ENCODE measurements at places on chromosomes 1 and 21. TPM values are rescaled to one million over a fixed set of nuclear protein-coding genes. Genes with fewer than 3 reads are reported as not detected.

- DNase-seq, result peak; percentile 12
Observed at GRCh38 chr1:197838836-197839235, 63.6 kb upstream of the DENND1B start.

DNA sequence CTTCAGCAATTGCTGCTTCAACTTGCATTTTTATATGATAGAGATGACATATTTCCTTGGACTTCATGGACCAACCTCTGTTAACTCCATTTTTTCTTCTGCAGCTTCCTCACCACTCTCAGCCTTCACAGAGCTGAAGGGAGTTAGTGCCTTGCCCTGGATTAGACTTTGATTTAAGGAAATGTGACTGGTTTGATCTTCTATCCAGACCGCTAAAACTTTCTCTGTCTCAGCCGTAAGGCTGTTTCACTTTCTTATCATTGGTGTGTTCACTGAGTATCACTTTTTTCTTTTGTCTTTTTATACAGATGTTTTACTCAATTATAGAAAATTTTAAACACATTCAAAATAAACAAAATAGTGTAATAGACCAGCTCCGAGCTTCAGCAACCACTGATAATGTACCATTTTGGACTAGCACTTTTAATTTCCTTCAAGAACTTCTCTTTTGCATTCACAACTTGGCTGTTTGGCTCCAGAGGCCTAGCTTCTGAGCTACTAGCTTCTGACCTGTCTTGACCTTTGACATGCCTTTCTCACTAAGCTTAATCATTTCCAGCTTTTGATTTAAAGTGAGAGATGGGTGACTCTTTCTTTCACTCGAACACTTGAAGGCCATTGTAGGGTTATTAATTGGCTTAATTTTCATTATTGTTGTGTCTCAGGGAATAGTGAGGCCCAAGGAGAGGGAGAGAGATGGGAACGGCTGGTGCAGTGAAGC is 9.3 kb downstream of the NEK7 start:
- DNase-seq, result no peak

GRCh38 chr1:101847626-101848025 is 149.1 kb downstream of the OLFM3 start:
- no peak for DNase-seq

DNA sequence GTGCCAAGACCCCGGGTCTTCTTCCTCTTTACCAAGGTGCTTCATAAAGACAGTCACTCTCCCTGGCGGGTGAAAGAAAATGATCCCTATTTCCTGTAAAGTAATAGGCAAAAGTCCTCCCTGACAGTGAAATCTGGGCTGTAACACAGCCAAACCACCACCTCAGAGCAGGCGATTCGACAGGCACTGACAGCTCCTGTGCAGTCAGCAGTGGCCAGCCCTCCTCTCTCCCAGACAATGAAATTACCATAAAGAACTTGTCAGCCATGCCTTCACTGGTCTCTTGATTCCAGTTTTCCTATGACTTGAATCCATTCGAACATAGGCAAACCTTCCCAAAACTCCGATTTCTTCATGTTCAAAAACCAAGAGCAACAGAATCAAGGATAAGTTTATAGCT is 492.2 kb upstream of the DAB1 start:
- no peak for DNase-seq

GRCh38 chr1:223077247-223077833 is 65.7 kb downstream of the TLR5 start:
- DNase-seq, result no peak

DNA sequence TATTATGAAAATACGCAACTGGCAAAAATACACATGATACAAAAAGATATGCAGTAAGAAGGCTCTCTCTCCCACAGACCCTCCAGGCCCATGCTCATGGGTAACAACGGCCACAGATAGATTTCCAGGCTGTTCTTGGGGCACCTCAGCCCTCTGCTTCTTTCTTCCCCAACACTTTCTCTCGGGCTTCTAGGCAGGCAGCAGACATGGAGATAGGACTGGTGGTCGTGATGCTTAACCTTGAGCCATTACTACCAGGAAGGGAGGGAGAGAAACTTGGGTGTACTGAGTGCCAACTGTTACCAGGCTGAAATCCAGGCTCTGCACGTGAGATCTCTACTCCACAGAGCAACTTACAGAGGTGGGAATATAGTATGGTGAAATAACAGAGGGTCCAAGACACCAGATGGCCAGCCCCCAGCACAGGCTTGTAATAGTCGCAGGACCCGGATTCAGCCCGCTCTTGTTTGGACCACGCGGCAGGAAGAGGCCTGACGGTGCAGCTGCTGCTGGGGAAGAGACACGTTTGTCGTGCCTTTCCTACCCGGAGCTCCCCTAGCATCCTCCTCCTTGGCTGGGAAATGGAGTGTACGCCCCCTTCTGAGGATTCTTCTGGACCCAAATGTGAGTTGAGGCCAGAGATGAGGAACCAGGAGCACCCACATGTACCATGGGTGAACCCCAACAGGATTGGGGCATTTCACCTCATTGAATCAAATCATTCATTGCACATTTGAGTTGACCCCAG is 441.1 kb upstream of the VAMP3 start:
- DNase-seq, result no peak

- no peak for DNase-seq
Observed at GRCh38 chr1:29455781-29456180, 219.5 kb downstream of the PTPRU start.

DNA sequence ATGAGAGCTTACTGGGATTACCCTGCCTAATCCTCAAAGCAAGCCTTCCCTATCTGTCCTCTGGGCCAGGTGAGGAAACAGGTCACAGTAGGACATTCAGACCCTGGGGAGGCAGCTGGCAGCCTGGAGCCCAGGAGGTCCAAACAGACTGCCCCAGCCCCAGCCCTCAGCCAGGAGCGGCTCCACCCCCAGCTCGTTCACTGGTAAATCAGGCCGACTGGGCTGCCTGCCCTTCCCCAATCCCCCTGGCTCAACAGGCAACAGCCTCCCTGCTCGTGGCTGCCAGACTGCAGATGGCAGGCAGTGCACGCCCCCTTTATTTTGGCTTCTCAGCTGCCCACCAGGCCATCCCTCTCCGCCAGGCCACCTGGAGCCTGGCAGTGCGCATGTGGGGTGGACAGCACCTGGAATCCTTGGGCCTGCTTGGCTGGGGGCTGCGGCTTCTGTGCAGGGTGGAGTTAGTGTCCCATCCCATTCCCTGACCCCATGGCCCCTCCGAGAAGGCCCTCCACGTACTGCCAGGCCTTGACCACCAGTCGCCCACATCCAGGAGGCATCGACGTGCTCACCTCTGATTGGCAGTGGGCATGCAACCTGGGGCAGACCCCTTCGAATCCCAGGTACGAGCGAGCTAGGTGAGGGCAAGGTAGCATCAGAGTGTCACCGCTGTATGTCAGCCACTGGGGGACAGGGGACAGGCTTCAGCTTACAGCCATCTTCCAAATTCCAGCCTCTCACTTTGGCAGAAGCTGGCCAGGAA is 11.2 kb upstream of the ZNF670 start:
- DNase-seq, result no peak

Gene WNT3A
- polyA plus RNA-seq, result not detected

Gene PLD5
- polyA plus RNA-seq, result not detected

Gene TRABD2B
- polyA plus RNA-seq, result not detected

Gene LCE2D
- not detected for polyA plus RNA-seq

Gene ARHGEF19
- 8.0 TPM for polyA plus RNA-seq

Gene TPRG1L
- 45.8 TPM for polyA plus RNA-seq

Gene C1orf105
- polyA plus RNA-seq, result not detected

Gene ADGRB2
- 9.2 TPM for polyA plus RNA-seq

Gene PRDM2
- 11.6 TPM for polyA plus RNA-seq
